ENCODE measurements at places on chromosomes 16 and 17.

GRCh38 chr16:79601931-79602627, 1.5 kb upstream of the MAF start:
- DNase-seq, result peak; percentile 88

- DNase-seq, result peak; percentile 67
Measured at GRCh38 chr17:34199932-34200534, 55.1 kb upstream of the CCL2 start.

- DNase-seq, result no peak
Measured at GRCh38 chr17:16480995-16481394, 11.0 kb downstream of the LRRC75A start.

DNA sequence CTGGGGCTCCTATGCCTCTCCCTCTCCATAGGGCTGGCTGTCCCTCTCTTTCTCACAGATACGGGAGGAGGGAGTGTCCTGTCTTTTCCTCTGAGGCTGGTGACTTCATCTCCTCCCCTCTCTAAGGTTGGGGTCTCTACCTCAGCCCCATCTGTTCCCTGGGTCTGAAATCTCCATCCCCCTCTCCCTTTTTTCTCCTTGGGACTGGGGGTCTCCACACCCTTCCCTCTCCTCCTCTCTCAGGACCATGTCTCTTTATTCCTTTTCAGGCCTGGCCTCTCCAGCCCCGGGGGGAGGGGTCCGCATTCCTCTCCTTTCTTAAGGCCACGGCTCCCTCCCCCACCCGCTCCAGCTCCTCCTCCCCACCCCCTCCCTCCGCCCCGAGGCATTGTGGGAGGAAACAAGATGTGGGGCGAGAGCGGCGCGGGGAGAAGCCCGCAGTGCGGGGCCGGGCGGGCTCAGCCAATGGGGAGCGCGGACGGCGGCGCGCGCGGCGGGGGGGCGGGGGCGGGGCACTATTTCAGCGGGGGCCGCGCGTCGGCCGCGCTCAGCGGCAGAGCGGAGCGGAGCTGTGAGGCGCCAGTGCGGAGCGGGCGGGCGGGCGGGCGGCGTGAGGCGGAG, at the start of gene DYNLL2:
Gene DYNLL2, plus strand, starts transcription at position 550 of the 621 bp plus-strand sequence. CDS start 3,672 bp downstream, outside the sequence.
- DNase-seq, result peak; percentile 92

- DNase-seq, result no peak
Measured at GRCh38 chr17:47287068-47287467, 33.4 kb downstream of the ITGB3 start.

GRCh38 chr17:37848690-37849616, 75.3 kb upstream of the TBC1D3K start:
- no peak for DNase-seq

DNA sequence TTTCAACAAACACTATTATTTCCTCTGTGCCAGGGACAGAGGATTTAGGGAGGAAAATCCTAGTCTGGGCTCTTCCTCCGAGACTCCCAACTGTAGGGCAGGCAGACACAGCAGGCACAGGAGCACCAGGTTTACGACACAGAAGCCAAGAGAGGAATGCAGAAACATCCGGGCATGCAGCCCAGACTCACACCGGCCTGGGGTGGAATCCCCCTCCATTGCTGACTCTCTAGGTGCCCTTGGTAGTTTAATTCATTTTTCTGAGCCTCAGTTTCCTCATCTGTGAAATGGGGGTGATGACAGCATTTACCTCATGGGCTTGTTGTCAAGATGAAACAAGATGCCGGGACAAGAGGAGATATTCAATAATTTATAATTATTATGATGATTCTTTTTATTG, 14.9 kb downstream of the CA4 start:
- no peak for DNase-seq

DNA sequence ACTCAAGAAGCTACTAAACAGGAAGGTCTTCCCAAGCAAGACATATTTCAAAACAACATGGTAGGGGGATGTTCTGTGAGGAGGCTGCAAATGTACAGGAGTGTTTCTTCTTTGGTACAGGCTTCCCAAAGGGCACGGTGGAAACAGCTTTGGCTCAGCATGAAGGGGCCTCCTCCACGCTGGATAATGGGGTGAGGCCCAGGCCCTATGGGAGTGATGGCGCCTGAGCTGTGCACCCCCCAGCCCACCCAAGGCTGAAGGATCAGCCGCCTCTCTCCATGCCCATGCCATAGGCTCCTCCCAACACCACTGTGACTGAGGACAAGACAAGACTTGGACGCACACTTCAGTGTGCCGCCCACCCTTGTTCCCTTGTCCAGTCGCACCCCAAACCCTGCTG, 6.8 kb downstream of the CD300E start:
- DNase-seq, result no peak
